Stimulated activated CD4-positive, alpha-beta T cell treated with anti-CD3 and anti-CD28 coated beads, Interleukin-1b, Interleukin-23, amount 100 ng/mL, for 4 hours (primary cell): ENCODE measurements at places on chromosomes 7 and 10.

DNA sequence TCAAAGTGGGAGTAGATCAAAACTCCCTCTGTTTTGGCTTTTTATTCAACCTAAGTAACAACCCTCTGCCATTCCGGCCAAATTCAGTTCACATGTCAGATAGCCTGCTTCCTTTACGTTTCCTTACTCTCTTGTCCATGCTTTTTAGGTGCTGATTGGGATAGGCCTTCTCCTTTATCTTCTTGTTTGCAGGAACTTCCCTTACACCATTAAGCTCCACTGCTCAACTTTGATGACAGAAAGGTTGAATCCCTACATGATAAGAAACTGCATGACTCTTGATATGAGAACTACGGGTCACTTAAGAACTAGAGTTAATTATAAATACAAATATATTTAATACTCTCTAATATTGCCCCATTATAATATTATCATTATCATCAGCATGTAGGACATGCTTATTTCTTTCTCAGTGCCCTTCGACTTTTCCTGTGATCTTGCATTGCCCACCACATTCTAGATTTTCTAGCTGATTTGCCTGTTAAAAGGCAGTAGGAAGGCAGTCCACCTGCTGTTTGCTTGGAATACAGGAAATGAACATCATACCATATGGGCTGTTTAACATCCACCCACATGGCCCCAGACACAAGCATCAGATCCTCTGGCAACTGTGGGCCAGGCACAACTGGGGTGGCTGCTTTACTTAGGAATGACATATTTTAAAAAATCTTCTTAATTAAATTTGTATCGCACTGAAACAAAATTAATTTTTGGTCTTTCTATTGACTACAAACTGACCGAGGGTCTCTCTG lies 59.7 kb upstream of the CCDC6 start:
- no peak for DNase-seq

DNA sequence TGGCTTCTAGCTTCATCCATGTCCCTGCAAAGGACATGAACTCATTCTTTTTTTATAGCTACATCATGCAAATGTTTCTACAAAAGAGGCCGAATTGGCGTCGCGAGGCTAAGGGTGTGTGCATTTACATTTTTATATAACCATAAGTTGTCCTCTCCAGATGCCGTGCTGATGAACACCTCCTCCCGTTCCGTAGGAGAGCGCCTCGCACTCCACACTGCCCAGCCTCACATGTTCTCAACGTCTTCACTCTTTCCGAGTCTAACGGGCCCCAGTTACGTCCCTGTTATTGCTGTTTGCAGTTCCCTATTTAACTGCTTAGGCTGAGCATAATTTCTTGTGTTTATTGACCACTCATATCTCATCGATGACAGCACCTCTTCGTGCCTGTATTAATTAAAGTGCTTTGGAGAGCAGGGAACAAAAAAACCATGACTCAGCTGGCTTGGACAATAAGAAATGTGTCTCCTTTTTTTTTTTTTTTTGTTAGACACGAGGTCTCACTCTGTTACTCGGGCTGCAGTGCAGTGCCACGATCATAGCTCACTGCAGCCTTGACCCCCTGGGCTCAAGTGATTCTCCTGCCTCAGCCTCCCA lies 113.5 kb upstream of the SDK1 start:
- no peak for DNase-seq

DNA sequence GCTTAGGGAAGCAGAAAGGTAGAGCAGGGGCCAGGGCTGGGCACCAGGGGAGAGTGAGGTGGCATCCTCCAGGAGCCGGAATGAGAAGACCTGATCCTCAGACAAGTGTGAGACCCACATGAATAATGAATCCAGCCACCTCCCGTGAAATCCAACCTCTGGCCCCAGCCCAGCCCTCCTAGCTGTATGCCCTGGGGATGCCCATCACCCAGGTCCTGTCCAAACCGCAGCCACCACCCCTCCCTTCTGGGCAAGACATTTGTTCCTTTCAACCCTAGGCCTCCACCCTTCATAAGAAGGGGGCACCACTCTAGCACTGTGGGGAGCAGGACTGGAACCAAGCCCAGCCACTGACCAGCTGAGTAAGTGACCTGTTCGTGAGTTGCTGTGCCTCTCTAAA lies 9.7 kb downstream of the PDZD7 start:
- DNase-seq: no peak

- DNase-seq: no peak
These were observed 108.3 kb downstream of the EGFR start for GRCh38 chr7:55127135-55127551.

DNA sequence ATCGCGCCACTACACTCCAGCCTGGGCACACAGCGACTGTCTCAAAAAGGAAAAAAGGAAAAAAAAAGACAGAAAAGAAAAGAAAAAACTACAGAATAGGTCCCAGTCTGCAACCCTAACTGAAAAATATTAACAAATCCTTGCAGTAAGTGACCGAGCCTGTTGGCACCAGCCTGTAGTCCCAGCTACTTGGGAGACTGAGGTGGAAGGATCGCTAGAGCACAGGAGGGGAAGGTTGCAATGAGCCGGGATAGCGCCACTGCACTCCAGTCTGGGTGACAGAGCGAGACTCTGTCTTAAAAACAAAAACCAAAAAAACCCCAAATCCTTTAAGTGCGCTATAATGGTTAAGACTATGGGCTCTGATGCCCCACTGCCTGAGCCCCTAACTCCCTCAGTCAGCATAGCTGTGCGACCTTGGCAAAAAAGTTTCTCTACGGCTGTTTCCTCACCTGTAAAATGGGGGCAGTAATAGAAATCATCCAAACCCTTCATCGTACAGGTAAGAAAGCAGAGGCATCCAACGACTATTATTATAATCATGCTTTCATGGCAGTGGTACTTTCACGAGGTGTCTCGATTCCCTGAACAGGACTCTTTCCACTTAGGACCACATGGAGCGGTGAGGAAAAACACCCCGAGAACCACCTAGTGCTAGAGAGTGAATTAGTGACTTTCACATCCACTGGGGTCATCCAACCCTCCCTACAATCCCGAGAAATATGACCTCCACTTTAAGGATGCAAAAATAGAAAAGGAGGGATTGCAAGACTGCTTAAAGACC lies 755 bp downstream of the TOMM7 start:
- DNase-seq: no peak

GRCh38 chr10:121425623-121426022 lies 172.6 kb downstream of the FGFR2 start:
- no peak for DNase-seq

DNA sequence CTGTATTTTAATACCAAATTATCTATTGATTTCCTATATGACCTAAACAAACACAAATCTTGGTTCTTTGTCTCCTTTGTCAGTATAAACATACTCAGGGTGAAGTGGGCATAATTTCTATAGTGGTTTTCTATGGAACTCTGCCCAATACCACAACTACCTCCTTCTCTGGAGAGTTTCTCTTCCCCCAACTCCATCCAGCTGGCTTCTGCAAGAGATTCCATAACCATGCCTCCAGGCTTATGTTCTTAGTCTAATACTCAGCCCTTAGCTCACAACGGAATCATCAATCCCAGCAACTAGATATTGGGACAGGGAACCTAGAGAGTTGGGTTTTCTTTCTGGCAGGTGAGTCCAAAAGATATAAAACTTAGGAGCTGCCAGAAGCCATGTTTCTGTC lies 127.3 kb downstream of the TRIL start:
- DNase-seq: no peak

GRCh38 chr7:26912338-26912737 lies 47.9 kb upstream of the SKAP2 start:
- no peak for DNase-seq

GRCh38 chr10:79946271-79947082 lies 2.4 kb downstream of the SFTPD start:
- DNase-seq: no peak

DNA sequence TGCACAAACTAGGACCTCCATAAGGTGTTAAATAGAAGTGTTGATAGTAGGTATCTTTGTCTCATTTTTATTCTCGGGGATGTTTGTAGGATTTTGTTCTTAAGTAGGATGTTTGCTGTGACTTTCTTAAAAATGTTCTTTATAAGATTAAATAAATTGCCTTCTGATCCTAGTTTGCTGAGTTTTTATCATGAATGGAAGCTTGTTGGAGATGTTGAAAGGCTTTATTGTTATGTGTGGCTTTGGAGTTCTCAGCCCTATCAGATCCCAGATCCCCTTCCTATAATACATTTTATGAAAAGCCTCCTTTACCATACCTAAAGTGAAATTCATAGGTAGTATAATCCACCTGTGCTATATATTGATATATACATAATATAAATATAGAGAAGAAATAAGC lies 40.1 kb downstream of the NHLRC2 start:
- no peak for DNase-seq

DNA sequence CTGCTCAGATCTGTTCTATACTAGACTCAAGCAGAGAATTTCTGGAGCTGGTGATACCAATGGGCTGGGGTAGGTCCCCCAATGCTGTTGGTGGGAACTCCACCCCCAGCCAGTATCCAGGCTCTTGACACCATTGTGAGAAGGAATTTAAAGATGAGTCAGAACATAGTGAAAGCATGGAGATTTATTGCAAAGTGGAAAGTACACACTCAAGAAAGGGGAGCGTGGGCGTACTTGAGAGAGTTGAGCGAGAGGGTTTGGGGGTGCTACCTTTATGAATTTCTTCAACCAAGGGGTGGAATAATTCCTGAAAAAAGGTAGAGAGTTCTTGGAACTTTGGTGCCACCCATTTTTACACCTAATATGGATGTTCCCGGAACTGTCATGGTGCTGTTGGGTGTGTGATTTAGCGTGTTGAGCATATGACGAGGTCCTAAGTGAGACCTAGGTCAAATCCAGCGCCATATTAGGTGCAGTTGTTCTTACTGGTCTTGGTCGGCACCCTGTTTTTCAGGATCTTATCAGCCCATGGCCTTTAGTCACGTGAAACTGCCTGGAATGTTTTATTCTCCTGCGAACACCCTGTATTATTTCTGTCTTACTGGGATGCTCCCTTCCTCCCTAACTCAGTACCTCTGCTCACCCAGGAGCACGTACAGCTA lies 122.0 kb upstream of the AHR start:
- no peak for DNase-seq

DNA sequence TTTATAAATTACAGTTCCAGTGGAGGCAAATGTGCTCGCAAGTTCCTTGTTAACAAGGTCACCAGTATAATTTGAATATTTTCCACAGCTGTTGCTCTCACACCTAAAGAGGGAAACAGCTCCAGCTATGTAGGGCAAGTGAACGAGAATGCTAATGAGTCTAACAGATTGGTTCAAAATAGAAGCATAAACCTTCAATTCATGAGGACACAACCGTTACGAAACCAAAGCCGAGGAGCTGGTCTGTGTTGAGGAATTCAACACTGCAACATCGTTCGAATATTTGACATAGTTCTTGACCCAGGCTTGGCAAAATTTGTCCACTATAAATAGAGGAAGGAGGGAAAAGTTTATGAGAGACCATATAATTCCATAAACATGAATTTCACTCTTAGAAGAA lies 161.3 kb downstream of the KLF6 start:
- no peak for DNase-seq

DNA sequence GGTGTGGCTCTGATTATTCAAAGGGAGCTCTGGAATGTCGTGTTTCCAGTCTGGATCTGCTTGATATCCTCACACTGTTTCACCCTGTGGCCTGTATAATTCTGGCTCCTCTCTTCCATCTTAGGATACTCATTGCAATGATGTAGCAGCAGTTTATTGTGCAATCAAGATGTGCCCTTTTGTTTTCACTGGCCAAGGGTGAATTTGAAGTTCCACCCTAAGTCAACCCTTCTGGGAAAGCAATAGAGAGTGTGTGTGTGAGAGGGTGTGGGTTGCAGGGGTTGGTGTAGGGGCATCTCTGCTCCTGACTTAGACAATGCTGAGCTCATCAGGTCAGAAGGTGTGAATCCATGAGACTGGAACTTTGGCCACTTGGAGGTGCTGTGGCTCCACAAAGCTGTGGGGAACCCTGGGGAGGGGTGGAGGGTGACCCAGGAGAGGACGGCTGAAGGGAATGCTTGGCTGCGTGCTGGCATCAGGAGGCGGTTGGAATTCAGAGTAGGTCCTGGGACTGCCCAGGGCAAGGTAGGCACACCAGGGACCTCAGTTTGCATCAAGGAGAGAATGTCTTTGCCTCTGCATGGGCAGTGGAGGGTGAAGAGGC lies 118.0 kb upstream of the PRSS58 start:
- no peak for DNase-seq

DNA sequence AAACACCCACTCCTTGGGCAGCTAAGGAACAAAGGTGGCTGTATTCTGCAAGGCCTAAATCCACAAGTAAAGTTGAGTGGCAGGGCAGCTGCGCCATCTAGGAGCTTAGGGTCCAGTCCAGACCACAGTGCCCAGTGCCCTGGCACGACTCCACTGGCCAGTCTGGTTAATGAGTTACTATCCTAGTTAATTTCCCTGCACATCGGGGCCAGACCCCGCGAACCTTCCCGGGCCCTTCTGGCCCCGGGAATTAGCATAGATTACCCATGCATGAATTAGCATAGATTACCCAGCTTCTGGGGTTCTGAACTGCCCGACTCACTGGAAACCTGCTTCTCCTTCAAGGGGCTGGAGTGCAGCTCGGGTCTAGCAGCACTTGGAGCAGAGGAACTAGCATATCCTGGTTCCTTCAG lies 3.2 kb upstream of the EMX2 start:
- no peak for DNase-seq

- no peak for DNase-seq
These were observed 63.2 kb downstream of the CCDC3 start for GRCh38 chr10:12938271-12938670.

DNA sequence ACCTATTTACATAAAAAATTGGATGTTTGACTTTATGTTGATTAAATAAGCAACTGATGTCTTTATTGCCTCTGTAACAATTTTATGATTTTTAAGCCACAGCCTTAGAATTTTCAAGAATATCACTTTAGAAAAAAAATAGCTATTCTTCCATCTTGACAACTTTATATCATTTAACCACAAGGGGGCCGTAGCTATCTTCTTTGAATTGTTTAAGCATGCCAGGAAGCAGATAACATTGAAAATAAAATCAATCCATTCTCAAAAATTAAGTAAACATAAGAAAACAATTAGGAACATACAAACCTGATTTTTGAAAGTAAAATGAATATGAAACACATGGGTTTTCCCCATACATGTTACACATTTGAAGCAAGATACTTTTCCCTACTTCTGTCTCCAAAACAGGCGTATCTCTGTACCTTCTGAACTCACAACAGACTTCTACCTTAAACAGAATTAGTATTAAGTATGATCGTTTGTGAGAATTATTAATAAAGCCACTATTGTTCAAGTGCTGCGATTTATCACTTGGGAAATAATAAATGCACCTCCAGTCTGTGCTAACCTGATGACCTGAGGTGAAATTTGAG lies 209.0 kb downstream of the CACNA2D1 start:
- DNase-seq: no peak

- no peak for DNase-seq
These were observed 228.7 kb downstream of the REEP3 start for GRCh38 chr10:63749915-63750314.
